ENCODE measurements at places on chromosomes 6 and 20.

- DNase-seq: no peak
Measured at GRCh38 chr6:144543006-144543871, 258.1 kb downstream of the UTRN start.

DNA sequence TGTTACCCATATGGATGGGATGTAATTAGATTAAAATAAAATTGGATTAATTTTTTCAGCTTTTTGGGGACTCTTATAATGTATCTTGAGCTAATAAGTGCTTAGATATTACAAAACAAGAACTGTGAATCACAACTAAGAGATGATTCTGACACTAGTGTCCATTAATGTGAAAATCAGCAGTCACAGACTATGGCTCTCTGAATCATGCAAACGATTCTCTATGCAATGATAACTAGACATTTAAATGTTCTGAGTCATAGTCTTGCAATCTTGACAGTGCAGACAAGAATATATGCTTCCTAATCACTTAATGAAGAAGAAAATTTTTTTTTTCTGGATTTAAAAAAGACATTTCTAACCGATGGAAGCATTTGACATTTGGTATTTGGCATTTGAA is 82.2 kb upstream of the OPRM1 start:
- DNase-seq: no peak

- no peak for DNase-seq
Measured at GRCh38 chr6:23305325-23305943, 736.1 kb downstream of the HDGFL1 start.

GRCh38 chr6:71410681-71411080 is 122.1 kb downstream of the OGFRL1 start:
- DNase-seq: no peak

DNA sequence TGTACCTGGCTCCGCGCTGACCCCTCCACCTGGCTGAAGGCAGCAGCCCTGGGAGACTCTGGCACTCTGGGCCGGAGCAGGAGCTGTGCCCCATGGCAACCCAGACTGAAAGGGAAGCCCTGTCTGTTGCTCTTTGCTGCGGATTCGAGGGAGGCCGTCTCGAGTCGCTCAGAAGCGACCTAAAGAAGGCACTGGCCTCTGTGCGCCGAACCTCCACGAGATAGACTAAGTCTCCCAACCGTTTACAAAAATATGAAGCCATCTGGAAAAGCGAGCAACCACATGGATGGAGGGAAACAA is 10.5 kb upstream of the TBX18 start:
- no peak for DNase-seq

DNA sequence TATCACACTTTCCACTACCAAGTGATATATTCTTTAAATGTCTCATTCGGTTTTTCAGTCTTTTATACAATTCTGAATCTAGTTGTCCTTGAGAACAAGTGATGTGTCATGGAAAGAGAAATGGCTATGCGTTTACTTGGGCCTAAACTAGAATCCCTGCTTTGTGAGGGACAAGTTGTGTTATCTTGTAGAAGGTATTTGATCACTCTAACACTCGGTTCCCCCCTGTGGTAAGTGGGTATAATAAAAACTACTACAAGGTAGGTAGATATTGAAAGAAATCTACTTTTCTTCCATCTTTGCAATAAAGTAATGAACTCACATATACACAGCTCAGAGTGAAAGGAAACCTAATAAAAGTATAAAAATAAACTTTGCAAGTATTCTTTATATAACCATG is 108.9 kb downstream of the MANEA start:
- no peak for DNase-seq

- DNase-seq: no peak
Measured at GRCh38 chr6:143515061-143515760, 3.7 kb upstream of the FUCA2 start.
